ENCODE measurements at places on chromosomes 16 and 17.

GRCh38 chr16:22109258-22109898 is 17.0 kb downstream of the VWA3A start:
- no peak for DNase-seq

DNA sequence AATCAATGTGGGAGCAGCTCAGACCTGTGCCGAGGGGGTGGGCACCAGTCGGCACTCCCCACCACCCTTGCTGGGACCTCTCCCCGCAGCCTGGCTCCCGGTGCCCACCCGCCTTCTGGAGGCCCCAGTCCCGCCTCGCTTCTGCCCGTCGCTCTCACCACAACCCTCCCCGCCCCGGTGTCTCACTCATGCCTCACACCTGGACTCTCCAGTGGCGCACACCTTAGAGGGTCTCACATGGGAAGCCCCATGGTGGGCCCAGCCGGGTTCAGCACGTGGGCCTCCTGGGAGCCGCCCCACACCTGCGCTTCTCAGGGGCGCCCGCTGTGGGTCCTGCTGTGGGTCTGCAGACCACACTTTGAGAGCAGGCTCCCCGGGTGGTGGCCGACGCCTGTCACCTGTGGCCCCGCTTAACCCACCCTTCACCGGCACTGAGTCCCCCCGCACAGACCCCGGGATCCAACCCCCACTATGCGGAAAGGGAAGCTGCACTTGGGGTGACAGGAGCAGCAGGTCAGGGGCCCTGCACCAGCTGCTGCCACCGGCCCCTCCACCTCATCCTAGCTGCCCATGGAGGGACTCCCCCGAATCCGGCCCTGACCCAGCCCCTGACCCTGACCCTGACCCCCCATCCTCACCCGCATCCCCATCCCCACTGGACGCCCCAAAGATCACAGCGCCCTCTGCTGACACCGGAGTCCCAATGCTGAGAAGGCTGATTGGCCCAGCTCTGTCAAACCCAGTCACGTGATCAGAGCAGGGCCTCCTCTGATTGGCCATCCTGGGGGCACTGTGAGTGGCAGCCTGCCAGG is 27.4 kb upstream of the SLC38A10 start:
- DNase-seq: no peak

GRCh38 chr17:78383725-78384471 is 5.4 kb downstream of the PGS1 start:
- peak; percentile 42 for DNase-seq

DNA sequence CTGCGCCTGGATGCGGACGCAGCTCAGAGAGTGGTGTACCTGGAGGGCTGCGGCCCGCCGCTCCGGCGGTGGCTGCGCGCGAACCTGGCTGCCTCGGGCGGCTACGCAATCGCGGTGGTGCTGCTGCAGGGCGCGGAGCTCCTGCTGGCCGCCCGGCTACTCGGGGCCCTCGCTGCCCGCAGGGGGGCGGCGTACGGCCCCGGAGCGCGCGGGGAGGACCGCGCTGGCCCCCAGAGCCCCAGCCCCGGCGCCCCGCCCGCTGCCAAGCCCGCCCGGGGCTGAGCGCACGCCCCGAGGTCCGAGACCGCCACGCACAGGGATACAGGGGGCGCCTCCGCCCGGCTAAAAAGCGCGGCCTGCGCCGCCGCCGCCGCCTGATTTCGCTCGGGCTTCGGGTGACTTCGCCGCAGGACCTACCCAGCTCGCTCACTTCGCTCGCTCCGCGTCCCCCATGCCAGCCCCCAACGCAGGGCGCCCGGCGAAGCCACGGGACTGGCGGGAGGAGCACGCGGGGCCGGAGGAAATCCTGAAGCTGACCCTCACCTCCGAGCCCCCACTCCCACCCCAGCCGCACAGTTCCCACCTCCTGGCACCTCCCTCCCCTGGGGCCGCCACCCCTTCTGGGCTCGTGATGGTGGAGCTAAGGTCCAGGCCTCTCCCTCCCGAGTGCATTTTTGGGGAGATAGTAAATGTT is 8.2 kb downstream of the PDE6G start:
- DNase-seq: no peak

DNA sequence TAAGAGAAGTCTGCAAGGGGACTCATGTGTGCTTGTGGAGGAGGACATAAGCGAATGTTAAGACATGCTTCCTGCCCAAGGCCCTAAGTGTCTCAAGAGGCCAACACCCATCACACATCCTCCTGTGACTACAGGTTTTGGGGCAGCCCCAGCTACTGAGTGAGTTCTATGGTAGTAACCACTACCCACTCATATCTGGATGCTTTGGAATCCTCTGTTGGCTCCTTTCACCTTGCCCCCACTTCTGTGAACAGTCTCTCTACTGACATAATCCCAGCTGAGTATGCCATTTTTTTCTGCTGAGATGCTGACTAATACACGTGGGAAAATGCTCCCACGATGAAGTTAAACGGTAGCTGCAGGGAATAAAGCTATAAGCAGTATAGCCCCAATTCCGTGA is 153.5 kb downstream of the VPS53 start:
- DNase-seq: no peak

DNA sequence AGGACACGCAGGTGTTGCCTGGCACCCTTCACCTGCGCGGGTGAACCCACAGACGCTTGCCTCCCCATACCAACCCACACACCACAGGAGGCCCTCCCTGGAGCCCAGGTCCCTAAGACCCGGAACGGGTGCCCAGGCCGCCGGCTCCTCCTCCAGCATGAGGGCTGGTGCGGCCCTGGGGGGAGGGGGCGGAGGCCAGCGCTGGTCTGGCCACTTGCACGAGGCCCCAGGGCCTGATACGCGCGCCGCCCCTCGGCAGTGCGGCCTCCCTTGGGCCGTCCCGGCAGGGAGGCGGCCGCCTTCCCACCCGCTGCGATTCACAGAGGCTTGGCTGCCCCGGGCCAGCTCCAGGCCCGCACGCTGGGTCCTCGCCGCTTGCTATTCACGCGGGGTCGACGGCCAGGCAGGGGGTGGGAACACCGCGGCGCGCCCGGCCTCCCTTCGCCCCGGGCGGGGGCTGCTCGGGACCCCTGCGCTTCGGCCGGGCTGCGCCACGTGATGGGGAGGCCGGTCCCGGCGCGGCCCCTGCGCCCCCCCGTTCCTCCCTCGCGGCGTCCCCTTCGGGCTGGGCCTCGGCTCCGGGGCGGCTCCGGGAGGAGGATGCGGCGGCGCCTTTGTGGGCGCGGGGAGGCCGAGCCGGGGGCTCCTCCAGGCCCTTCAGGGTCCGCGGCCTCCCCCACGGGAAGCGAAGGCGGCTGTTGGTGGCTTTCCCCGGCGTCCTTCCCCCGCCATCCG is 685 bp downstream of the FASN start:
- DNase-seq: peak; percentile 49

GRCh38 chr16:74480150-74481029 is 59.1 kb upstream of the CLEC18B start:
- DNase-seq: no peak

GRCh38 chr16:74922150-74923138 is 62.5 kb downstream of the WDR59 start:
- no peak for DNase-seq

DNA sequence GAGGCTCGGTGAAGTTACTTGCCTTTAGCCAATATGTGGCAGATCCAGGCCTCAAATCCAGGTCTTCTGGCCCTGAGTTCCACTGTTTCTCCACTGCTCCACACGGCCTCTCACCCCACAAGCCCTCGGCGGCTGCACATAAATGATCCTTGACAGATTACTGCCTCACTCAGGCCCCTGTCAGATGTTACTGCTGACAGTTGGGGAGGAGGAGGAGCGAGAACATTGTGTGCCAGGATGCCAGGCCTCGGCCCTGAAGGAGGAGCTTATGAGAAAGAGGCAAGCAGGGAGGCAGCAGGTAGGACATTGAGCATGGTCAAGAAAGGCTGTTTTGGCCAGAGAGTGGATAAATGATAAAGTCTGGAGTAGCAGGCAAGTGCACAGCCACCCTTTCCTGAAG is 88.6 kb downstream of the RAB11FIP4 start:
- DNase-seq: no peak

DNA sequence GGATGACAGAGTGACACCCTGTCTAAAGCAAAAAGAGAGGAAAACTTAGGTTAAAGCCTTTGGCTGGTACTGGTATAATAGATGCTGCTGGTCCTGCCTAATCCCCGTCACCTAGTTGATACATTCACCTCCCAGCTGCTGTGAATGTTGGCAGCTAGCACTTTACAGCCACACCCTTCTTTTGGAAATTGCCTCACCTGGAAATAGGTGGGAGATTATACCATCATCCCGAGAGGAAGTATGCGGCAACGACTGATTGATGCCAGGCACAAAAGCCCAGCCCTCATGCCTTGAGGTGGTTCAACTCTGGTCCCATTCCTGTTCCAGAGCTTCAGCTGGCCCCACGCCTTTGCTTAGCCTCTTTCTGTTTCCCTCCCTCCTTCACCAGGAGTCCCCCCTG is 53.2 kb upstream of the SIAH1 start:
- no peak for DNase-seq

DNA sequence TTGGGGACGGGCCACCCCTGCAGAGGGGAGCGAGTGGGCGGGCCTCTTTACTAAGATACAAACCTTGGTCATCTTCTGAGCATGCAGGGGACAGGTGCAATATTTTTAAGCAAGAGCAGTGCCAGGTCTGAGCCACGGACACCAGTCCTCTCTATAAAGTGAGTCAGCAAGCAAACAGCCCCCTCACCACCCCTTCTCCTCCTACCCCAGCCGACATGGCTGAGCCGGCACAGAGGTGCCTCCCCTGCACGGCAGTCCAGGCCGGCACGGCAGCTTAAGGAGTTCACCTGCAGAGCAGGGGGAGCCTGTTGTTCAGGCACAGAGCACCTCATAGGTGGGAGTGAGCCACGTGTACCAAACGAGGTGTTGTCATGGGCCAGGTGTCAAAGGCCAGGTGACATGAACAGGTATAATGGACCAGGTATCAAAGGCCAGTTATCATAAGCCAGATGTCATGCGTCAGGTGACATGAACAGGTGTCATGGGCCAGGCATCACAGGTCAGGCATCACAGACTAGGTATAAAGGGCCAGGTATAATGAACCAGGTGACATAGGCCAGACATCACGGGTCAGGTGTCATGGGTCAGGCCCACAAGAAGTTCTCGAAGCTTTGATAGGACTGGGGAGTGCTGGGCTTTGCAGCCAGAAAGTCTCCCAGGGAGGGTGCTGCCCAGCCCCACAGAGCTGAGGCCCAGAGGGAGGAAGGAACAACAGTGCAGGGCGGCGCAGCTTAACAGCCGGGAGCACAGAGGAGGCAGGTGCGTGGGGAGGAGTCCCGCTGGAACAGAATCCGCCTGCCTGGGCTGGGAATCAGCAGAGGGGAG is 42.6 kb upstream of the ZNF469 start:
- DNase-seq: no peak

- no peak for DNase-seq
Measured at GRCh38 chr17:30426292-30426691, 47.6 kb downstream of the CPD start.

DNA sequence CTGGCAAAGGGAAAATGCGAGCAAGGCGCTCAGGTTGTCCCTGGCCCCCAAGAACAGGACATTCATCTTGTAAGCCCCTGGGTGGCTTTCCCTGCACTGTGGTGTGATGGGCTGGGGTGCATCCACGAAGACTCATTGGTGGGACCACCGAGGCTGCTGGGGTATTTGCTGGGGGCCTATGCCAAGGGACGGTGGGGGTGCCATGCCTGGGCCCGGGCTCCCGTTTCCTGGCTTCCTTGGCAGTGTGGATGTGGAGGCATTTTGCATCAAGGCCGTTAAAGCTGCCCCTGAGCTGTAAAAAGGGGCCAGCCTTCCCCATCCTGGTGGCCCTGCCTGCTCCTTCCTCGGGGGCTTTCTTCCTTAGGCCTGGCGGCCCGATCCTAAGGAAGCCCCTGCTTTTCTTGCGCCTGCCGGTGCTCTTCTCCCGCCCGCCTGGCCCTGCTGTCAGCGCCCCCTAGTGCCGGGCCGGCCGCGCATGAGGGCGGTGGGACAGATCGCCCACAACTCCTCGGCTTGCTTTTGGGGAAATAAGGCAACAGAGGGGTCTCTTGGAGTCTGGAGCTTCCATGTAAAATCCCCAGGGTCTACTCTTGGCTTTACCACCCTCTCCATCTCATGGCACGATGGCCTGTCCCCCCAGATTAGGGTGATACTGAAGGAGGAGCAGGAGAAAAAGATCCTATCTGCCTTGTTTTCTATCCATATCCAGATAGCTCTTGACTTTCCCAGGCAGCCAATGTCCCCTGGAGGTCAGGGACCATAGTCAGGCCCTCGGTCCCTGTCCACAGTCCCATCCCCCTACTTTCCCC is 9.8 kb upstream of the TBX2 start:
- DNase-seq: no peak

GRCh38 chr16:26688699-26689098 is 378.0 kb upstream of the C16orf82 start:
- DNase-seq: no peak

DNA sequence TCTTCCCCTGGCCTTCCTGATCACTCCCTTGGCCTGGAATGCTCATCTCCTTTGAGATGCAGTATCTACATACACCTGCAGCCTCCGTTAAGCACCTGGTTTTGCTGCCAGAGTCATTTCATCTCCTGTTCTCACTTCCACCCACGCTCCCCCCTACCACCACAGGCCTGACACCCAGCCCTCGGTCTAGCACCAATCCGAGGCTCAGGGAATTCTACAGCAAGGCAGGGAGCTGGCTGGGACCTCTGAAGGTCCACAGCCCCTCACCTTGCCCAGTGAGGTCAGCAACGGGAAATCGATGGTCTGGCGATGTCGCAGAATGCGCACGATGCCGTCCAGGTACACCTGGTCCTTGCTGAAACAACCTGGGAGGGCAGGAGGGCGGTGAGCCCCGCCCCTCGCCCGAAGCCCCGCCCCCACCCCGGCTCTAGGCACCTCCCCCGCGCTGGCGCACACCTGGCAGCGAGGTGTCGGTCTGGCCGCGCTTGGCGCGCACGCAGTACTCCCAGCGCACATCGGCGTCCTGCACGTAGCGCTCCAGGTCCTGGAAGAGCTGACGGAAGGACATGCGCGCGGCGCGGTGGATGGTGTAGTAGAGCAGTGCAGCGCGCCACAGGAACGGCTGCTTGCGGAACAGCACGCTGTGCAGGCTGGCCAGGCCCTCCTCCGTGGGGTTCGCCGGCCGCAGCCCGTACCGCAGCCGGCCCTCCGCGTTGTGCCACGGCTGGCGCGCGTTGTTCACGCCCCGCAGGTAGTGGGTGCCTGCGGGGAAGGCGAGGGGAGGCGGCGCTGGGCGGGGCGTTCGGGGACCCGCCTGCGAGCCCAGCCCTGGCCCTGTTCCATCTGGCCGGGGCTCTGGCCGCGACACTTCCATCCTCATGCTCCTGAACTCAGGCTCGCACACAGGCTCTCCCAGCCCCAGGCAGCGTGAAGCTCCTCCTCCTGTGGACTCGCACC is 5.7 kb downstream of the MATCAP1 start:
- DNase-seq: no peak

- no peak for DNase-seq
Measured at GRCh38 chr17:61118871-61119270, 280.8 kb upstream of the TBX2 start.

- DNase-seq: no peak
Measured at GRCh38 chr17:66468241-66469087, 166.1 kb downstream of the PRKCA start.

DNA sequence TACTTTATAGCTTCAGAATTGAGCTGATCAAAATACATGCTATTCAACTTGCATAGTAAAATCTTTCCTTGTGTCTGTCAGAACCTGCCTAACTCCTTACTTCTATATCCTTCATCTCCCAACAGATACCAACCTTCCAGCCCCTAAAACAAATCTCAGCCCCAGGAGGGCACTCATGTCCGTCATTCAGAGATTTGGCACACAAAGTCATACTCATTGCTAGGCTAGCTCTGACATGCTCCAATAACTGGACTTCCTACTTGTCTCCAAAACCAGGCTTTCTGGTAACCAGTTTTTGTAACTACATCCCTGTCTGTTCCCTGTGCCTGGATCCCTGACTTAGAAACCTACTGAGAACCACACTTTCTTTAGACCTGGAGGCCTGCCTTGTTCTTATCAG is 37.5 kb upstream of the DHX40 start:
- DNase-seq: no peak

- no peak for DNase-seq
Measured at GRCh38 chr17:81000631-81001357, 9.2 kb downstream of the CHMP6 start.
